H4 (cell line): ENCODE measurements at places on chromosomes 5 and 9. TPM values are rescaled to one million over a fixed set of nuclear protein-coding genes. Genes with fewer than 3 reads are reported as not detected.

DNA sequence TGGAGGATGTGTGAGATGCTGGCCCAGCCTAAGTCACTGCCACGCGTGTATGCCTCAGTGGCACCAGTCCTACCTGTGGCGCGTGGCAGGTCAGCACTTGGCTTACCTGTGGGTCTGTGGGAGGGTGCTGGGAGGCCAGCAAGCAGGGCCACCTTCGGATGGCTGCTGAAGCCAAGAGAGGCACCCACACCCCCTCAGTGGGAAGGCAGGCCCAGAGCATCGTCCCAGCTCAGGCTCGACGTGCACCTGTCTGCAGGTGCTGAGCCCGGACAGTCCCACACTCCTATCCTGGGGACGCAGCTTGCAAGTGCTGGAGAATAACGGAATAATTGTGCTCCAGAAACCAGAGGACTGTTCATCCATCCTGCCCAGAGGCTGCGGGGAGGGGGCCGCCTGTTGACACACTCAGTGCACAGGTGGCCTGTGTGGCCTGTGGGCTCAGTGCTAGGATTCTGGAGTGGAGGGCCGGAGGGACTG lies 24.0 kb downstream of the NKD2 start:
- no peak for DNase-seq

GRCh38 chr5:177378884-177379883 lies 5.0 kb upstream of the SLC34A1 start:
- peak; percentile 81 for DNase-seq

GRCh38 chr9:121809356-121810050 lies 158.1 kb downstream of the DAB2IP start:
- DNase-seq, result no peak

DNA sequence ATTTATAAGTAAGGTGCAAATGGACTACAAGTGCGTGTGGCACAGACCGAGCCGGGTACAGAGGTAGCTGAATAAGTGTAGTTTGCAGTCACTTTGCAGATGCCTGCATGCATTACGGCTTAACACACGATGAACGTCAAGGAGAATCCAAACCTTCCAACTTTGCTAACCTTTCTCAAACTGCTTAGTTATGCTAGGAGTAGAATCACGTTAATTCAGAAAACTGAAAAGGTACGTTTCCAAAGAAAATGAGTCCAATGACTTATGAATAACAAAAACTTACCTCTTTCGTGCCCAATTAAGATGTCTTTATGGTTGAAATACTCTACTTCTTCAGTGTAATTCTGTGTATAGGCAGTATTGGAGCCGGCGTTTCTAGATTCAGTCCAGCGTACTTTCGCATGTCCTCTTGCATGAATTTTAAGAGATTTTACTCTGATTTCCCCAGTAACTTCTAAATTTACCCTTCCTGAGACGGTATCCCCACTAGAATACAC lies 539 bp downstream of the ARRDC3 start:
- no peak for DNase-seq

The TIMD4 gene
- total RNA-seq, result not detected in 2 replicates

DNA sequence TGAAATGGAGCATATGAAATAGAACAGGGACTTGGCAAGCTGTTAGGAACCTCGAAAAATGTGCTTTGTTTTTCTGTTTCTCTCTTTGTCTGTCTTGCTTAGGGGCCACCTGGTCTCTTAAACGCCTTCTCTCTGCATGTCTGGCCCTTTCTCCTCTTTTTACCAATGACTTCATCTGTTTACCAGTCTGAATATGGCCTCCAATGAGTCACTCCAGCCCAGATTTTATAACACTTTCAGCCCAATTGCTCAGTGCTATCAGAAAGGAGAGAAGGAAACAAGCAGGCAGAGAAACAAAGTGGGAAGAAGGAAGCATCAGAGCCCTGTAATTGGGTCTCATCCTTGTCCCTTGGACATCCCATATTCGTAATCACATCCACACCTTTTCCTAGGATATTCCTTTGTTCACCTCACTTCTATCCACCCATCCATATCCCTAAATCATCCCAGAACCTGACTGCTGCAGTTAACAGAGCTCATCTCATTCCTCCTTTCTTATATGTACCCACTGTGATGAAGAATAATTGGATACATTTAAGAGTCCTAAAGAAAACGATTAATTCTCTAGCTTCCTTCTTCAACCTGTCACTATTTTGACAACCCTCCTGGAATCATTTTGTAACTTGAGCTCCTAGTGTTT lies 151.8 kb upstream of the GPR151 start:
- peak; percentile 67 for DNase-seq
